ENCODE measurements at places on chromosomes 5 and 9. TPM values are rescaled to one million over a fixed set of nuclear protein-coding genes. Genes with fewer than 3 reads are reported as not detected.
A peak's percentile ranks its signal among the peaks of the same experiment; 100 is the strongest.

IL5 gene
- total RNA-seq = not detected

IGIP gene
- total RNA-seq = 5.9 TPM

SLIT3 gene
- total RNA-seq = 2.1 TPM

TPPP gene
- 4.3 TPM for total RNA-seq

TSSK1B gene
- total RNA-seq = 0.14 TPM

C5 gene
- total RNA-seq = 14.5 TPM

PRUNE2 gene
- total RNA-seq = 3.4 TPM

ZDHHC11 gene
- 3.6 TPM for total RNA-seq

GRCh38 chr9:112555101-112555643 lies 68.5 kb downstream of the KIAA1958 start:
- peaks cover 37% of the 10 kb centered on the region for H3K4me1 ChIP-seq
- no peaks in the 10 kb centered on the region for H3K36me3 ChIP-seq
- H3K27me3 ChIP-seq = no peaks in the 10 kb centered on the region
- no peak overlapping the region for H3K4me3 ChIP-seq

DNA sequence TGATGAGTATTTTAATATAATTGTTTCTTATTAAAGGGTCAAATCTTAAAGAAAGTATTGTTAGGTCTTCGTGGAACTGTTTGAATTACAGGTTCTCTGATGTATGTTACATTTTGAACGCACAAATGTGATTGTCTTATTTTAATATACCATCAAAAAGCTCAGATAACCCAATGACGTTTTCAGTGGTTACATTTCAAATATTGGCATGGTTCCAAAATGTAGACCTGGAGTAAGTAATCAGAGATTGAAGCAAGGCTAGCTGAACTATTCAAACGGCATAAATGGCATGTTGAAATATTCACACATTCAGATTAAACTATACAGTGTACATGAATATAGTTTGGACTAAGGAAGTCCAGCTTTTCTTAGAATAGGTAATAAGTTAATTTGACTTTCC lies 281.7 kb upstream of the EFNA5 start:
- H3K4me1 ChIP-seq = peaks cover 5% of the 10 kb centered on the region
- H3K4me3 ChIP-seq = no peak overlapping the region
- no peaks in the 10 kb centered on the region for H3K36me3 ChIP-seq

DNA sequence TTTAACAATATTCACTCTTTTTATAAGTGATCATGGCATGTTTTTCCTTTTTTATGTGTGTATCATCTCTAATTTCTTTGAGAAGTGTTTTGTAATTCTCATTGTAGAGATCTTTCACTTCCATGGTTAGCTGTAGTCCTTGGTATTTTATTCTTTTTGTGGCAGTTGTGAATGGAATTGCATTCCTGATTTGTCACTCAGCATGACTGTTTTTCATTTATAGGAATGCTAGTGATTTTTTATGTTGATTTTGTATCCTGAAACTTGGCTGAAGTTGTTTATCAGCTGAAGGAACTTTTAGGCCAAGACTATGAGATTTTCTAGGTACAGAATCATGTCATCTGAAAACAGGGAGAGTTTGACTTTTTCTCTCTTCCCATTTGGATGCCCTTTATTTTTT lies 13.1 kb upstream of the SPINK13 start:
- H3K4me3 ChIP-seq = no peak overlapping the region
- H3K27me3 ChIP-seq = no peaks in the 10 kb centered on the region
- no peak for DNase-seq

GRCh38 chr5:80109646-80110478 lies 74.7 kb downstream of the THBS4 start:
- no peak overlapping the region for H3K4me3 ChIP-seq
- DNase-seq = no peak

DNA sequence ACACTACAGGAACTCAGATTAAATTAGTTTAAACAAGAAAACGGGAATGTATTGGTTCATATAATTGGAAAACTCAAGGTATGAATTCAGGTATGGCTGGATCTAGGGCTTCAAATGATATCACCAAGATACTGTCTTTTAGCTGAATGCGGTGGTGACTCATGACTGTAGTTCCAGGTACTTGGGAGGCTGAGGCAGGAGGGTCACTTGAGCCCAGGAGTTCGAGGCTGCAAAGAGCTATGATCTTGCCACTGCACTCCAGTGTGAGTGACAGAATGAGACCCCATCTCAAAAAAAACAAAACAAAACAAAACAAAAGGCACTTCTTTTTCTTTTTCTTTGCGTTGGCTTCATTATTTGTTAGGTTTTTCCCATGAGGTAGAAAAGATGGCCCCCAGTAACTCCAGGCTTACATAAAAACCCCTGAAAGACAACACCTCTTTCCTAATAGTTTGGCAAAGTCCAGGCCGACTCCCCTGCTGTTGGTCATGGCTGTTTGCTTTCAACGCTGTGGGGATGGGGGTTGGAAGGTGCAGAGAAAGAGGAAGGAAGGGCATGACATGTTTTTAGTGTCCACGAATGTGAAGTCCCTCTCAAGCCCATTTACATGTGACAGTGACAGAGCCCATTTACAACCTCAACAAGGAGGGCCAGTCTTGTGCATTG lies 39.8 kb upstream of the CRB2 start:
- H3K27ac ChIP-seq = no peak overlapping the region
- no peaks in the 10 kb centered on the region for H3K27me3 ChIP-seq
- H3K36me3 ChIP-seq = no peaks in the 10 kb centered on the region
- DNase-seq = no peak
- H3K4me1 ChIP-seq = no peaks in the 10 kb centered on the region

DNA sequence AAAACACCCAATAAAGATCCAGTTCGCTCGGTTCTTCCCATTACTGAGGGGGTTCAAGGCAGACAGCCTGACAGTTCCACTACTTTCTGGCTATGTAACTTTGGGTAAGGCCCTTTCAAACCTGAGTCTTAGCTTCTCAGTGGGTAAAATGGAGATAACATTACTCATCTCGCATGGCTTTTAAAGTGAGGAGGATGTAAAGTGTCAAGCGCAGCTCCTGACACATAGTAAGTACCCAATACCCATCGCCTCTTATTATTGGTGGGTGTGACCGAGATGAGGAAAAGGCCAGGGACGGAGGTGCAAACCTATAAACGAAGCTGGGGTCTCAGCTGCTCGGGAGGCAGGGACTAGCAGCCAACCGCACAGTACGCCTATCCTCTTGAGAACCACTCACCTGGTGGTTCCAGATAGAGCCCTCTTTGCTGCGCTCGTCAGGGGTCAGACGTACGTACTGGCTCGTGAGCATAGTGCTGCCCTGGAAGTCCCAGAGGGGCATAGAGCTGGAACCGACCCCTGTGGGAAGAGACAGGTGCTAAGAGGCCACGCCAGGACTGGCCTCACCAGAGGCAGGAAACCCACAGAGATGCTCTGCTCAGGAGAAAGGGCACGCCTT lies 584 bp downstream of the LMAN2 start:
- H3K36me3 ChIP-seq = no peaks in the 10 kb centered on the region
- H3K27ac ChIP-seq = peak overlapping the region; percentile 94
- peak overlapping the region; percentile 67 for H3K4me3 ChIP-seq
- H3K4me1 ChIP-seq = peaks cover 12% of the 10 kb centered on the region

DNA sequence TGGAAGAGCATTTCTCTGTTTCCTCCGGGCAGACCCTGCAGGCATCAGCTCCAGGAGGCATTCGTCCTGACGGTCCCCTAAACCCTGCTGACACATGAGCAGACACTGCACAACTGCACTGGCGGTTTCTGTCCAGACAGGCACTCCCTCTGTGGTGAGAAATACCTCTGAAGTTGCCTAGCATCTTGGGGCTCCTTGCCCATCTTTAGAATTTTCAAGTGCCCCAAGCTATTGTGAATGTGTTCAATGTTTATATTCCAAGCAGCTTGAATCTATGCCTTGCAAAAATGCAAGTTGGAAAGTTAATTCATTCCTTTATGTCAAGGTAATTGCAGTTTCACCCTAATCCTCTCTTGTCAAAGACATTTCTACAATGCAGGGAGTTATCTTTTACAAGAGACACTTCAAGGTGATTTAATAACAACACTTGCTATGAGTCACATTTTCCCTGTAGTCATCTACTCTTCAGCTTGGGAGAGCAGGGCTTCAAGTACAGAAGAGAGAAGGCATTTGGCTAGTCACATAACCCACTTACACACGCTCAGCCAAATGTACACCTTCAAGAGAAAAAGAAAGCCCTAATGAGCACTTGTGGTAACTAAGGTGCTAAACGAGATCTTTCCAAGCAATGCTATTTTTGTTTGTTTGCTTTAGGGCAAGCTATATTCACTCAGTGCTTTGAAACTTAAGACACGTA lies 302.5 kb downstream of the MLLT3 start:
- H3K4me3 ChIP-seq = no peak overlapping the region
- H3K27me3 ChIP-seq = no peaks in the 10 kb centered on the region
- DNase-seq = no peak
- no peaks in the 10 kb centered on the region for H3K36me3 ChIP-seq

- no peak overlapping the region for H3K27ac ChIP-seq
- no peaks in the 10 kb centered on the region for H3K36me3 ChIP-seq
Observed at GRCh38 chr9:131324736-131325679, 35.5 kb downstream of the PLPP7 start.

- H3K36me3 ChIP-seq = no peaks in the 10 kb centered on the region
- H3K4me3 ChIP-seq = no peak overlapping the region
- no peak overlapping the region for H3K27ac ChIP-seq
- no peaks in the 10 kb centered on the region for H3K4me1 ChIP-seq
- DNase-seq = no peak
- no peaks in the 10 kb centered on the region for H3K27me3 ChIP-seq
Observed at GRCh38 chr9:125914411-125914810, 167.2 kb downstream of the PBX3 start.

- no peak overlapping the region for H3K27ac ChIP-seq
- no peak overlapping the region for H3K4me3 ChIP-seq
- no peaks in the 10 kb centered on the region for H3K27me3 ChIP-seq
Observed at GRCh38 chr5:18732556-18733479, 1098.6 kb downstream of the TAF11L14 start.

- no peaks in the 10 kb centered on the region for H3K4me1 ChIP-seq
- no peaks in the 10 kb centered on the region for H3K27me3 ChIP-seq
- H3K4me3 ChIP-seq = no peak overlapping the region
Observed at GRCh38 chr5:91670122-91670521, 287.0 kb upstream of the ARRDC3 start.

GRCh38 chr9:114694719-114695269 lies 12.8 kb upstream of the TEX48 start:
- H3K4me1 ChIP-seq = no peaks in the 10 kb centered on the region
- H3K27me3 ChIP-seq = no peaks in the 10 kb centered on the region
- no peak for DNase-seq
- H3K27ac ChIP-seq = no peak overlapping the region
- H3K36me3 ChIP-seq = no peaks in the 10 kb centered on the region

GRCh38 chr9:114676901-114677300 lies 5.1 kb downstream of the TEX48 start:
- H3K27me3 ChIP-seq = no peaks in the 10 kb centered on the region
- no peak for DNase-seq
- H3K4me3 ChIP-seq = no peak overlapping the region
- no peaks in the 10 kb centered on the region for H3K36me3 ChIP-seq
- peaks cover 2% of the 10 kb centered on the region for H3K4me1 ChIP-seq

DNA sequence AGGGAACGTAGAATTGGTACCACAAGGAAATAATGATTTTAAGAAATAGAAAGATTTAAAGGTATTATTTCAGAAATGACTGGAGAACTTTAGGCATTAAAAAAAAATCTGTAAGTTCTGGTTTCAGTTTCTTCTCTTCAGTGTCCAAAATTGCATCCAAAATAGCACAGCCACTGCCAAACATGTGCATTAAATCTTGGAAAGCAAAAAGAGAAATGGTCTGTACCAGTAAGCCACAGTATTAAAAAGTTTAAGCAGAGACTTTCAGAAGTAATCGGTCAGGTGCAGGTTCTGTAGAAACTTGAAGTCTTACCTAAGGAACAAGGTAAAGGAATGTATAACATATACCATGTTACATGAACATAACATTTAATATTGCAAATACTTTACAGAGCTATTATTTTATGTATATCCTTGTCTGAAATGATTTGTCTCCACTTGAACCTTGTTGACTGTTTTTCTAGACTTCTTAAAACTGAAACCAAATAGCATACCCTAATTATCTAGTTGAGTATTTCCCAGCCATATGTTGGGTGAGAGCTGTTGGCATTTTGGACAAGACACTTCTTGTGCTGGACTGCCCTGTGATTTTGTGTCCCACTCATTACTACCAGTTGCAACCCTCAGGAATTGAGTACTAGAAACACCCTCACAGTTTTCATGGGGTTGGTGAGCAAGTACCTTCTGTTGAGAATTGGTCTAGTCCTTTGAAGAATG lies 32.1 kb downstream of the NIPBL start:
- no peak overlapping the region for H3K4me3 ChIP-seq
- no peaks in the 10 kb centered on the region for H3K27me3 ChIP-seq
- H3K36me3 ChIP-seq = no peaks in the 10 kb centered on the region

DNA sequence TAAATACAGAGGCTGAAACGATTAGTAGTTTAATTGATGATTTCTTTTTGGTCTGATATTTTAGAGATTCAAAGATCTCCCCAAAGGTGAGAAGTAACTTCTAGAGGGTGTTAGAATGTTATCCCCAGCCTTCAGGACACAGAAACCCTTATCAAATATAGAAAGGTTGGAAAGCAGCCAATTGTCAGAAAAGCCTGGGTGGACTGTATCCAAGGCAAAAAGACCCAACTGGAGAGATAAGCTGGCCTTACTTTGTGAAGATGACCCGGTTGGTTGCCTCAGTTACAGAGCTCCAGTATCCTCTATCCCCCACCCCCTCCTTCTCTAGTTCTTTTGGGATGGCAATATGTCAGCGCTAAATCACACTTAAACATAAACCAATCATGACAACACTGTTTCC lies 75.7 kb downstream of the GCNT4 start:
- no peak for DNase-seq
- no peaks in the 10 kb centered on the region for H3K27me3 ChIP-seq
- H3K4me3 ChIP-seq = no peak overlapping the region
- no peak overlapping the region for H3K27ac ChIP-seq
- H3K4me1 ChIP-seq = no peaks in the 10 kb centered on the region

GRCh38 chr9:105449081-105449480 lies 1.2 kb downstream of the FSD1L start:
- H3K36me3 ChIP-seq = no peaks in the 10 kb centered on the region
- DNase-seq = no peak
- H3K4me3 ChIP-seq = no peak overlapping the region
- H3K27ac ChIP-seq = no peak overlapping the region
- no peaks in the 10 kb centered on the region for H3K27me3 ChIP-seq

DNA sequence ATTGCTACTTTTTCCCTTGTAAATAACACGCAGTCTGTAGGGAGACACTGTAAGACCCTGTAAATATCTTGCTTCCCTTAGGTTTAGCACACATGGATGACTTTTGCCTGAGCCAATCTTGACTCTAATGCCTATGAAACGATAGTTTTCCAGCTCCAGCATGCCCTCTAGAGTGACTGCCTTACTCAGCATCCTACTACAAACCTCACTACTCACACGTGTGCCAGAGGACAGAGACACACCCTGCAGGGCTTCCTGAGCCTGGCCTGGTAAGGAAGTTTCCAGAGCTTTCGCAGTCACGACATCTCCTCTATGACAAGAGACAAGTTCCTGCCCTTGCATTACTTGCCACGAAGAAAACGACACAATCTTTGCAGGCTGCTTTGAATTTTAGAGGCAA lies 138.1 kb downstream of the ATPSCKMT start:
- H3K27me3 ChIP-seq = no peaks in the 10 kb centered on the region
- no peak overlapping the region for H3K27ac ChIP-seq
- no peaks in the 10 kb centered on the region for H3K4me1 ChIP-seq
- no peak overlapping the region for H3K4me3 ChIP-seq
- DNase-seq = no peak

GRCh38 chr9:104743376-104743985 lies 4.0 kb upstream of the NIPSNAP3A start:
- no peaks in the 10 kb centered on the region for H3K36me3 ChIP-seq
- H3K4me3 ChIP-seq = no peak overlapping the region
- no peaks in the 10 kb centered on the region for H3K27me3 ChIP-seq
- peak; percentile 36 for DNase-seq
- no peaks in the 10 kb centered on the region for H3K4me1 ChIP-seq
- no peak overlapping the region for H3K27ac ChIP-seq

- no peak for DNase-seq
- peak overlapping the region; percentile 28 for H3K27ac ChIP-seq
- H3K4me3 ChIP-seq = no peak overlapping the region
- H3K36me3 ChIP-seq = peaks cover 30% of the 10 kb centered on the region
Observed at GRCh38 chr9:35727676-35728040, 4.3 kb downstream of the TLN1 start.

Data from pancreas (tissue), 10 donors.